ENCODE measurements at places on chromosomes 7 and 10.

DNA sequence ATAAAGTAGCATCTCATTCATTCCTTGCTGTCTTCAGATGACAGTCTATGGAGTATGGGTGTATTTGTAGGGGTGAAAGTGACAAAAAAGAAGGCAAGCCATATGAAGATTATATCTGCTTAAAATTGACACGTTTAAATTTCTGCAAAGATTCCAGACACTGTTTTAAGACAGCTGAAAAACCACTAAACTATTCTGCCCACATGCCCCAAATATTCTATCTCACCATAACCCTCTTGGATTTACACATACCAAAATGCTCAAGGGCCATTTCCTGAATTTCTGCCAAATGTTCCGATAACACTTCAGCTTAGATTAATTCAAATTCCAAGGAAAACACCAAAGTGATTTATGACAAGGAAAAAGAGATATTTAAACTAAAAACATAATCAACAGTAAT lies 99.9 kb upstream of the IL6 start:
- DNase-seq: peak; percentile 76

GRCh38 chr7:122092964-122093797 lies 50.9 kb downstream of the AASS start:
- DNase-seq: peak; percentile 44

GRCh38 chr10:100934084-100934659 lies 21.4 kb downstream of the SLF2 start:
- no peak for DNase-seq

DNA sequence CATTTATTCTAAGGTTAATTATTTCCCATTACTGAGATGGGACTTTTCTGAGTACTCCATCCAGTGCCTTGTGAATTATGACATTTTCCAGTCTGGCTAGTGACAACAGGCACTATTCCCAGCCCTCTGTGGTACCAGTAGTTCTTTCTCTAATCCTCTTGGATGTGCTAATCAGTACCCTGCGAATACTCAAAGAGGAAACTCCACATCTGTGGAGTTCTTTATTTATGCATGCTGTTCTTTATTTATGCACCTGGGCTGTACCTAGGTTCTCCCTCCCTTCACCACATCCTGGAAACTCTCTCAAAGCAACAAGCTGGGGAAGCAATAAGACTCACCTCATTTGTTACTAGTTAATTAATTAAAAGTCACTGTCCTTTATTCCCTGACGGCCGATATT lies 83.5 kb downstream of the TSPAN12 start:
- DNase-seq: no peak

DNA sequence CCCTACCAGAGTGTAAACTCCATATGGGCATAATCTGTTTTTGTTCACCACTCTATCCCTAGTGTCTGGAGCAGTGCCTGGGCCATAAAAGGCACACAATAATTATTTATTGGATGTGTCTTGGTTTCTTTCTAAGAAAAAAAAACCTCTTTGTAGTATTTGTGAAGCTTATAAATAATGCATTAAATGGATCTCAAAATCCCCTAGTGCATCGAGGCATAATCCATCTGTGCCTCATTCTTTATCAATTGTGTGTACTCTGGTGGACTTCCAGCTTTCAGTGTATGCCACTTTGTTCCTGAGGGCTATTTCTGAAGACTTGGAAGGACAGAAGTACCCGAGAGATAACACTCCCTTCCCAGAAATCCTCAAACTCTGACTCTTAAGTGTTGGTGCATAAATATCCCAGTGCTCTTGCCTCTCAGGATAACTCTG lies 255.0 kb upstream of the PHYHIPL start:
- DNase-seq: no peak

DNA sequence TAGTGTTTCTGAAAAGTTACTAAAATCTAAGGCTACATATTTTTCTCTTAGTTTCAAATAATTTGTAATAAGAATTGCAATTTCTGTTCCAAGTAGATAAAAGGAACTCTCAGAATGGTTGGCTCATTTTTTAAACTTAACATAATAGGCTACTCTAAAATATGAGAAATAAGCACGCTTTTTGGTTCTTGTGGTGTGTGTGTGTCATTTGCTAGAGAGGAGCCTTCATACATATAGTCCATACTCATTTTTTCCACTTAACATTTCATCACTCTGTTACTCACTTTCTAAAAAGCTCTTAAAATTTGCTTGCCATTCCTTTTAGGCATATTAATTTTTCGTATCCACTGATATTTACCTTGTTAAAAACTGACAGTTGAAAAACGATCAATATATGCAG lies 74.0 kb upstream of the VWDE start:
- DNase-seq: no peak

DNA sequence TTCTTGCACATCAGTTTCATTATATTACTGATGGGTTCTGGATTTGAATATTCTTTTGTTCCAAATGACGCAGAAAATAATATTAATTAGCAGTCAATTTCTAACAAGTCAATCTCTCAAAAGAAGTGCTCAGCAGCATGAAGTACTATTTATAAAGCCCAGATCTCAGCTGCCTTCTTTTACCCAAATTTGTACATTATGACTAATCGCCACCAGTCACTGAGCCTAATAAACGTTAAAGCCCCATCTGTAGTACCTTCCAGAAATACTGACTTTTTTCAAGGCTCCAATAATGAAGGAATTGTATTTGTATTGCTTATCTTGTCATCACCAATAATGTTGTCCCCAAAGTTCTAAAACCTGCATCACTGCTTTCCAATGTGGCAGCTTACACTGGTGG lies 540.2 kb downstream of the PARD3 start:
- DNase-seq: no peak

GRCh38 chr7:107874605-107875446 lies 16.2 kb upstream of the DLD start:
- DNase-seq: no peak

- DNase-seq: no peak
These were observed 70.9 kb downstream of the CDK1 start for GRCh38 chr10:60849217-60849616.

DNA sequence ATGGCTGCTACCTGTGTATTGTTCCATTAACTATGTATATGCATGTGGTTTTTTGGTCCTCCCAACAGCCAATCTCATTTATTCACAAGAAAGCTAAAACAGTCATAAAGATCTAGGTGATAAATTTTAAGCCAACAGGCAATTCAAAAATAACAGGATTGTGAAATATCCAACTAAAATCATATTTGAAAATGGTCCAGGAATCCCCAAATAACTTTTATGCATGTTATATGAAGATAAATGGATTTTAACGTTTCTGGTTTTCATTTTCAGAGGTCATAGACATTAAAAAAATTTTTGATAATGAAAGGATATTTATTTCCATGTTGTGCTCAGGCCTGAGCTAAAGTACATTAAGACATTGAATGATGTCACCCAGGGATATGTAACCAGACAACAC lies 96.8 kb upstream of the JAZF1 start:
- no peak for DNase-seq

GRCh38 chr10:63264617-63265221 lies 131.6 kb downstream of the NRBF2 start:
- DNase-seq: no peak

- no peak for DNase-seq
These were observed 19.1 kb upstream of the TPK1 start for GRCh38 chr7:144854839-144855424.

DNA sequence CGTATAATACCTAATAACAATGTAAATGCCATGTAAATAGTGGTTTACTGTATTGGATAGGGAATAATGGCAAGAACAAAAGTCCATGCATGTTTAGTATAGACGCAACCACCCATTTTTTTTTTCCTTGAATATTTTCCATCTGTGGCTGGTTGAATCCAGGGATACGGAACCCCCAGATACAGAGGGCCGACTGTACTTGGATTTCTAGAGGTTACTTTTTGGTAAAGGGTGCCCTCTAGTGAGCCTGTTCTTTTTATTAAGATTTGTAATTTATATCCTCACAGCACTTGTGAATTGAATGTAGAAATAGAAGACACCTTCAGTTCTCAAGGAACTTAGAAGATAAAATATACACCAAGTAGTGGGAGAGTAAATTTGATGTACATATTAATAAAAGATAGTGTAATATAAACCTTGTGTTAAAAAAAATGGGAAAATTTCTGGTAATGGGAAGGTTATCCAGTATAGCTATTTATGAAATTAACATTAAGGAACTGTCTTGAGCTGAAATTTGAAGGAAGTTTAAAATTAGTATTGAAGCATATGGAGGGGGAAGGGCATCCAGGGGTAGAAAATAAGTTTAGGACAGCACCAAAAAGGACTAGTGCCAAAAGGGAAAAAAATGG lies 32.0 kb downstream of the EXOC6 start:
- no peak for DNase-seq

- peak; percentile 64 for DNase-seq
These were observed 55.8 kb upstream of the ITGA8 start for GRCh38 chr10:15775513-15775912.

- no peak for DNase-seq
These were observed 114.9 kb upstream of the EEPD1 start for GRCh38 chr7:36038063-36038721.

- DNase-seq: no peak
These were observed 174.8 kb upstream of the KAT6B start for GRCh38 chr10:74651565-74651964.

- no peak for DNase-seq
These were observed 28.2 kb upstream of the FBXW4 start for GRCh38 chr10:101723176-101723575.

GRCh38 chr10:113441220-113441619 lies 111.6 kb upstream of the HABP2 start:
- no peak for DNase-seq

GRCh38 chr7:78052112-78052511 lies 253.5 kb downstream of the PHTF2 start:
- no peak for DNase-seq

GRCh38 chr7:74379938-74380337 lies 73.8 kb upstream of the GTF2IRD1 start:
- no peak for DNase-seq

GRCh38 chr10:4918236-4918635 lies 45.0 kb upstream of the AKR1C1 start:
- no peak for DNase-seq

DNA sequence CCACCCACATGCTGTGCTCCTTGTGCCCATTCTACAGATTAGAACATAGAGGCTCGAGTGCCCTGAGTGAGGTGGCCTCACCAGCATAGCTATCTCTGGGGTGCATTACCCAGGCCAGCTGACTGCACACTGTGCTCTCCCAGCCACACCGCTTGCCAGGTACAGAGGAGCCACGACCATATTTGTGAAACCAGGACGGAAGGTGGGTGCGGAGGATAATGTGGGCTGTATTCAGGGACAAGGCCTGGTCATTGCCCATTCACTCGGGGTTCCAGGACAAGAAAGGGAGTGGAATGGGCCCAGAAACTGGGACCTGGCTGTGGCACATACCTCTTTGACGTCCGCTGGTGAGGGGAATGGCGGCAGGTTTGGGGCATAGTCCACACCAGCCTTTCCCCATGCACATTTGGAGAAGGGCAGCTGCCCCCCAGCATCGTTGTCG lies 236.0 kb downstream of the TNS3 start:
- DNase-seq: no peak

- DNase-seq: no peak
These were observed 103.9 kb downstream of the GATA3 start for GRCh38 chr10:8158193-8159071.

DNA sequence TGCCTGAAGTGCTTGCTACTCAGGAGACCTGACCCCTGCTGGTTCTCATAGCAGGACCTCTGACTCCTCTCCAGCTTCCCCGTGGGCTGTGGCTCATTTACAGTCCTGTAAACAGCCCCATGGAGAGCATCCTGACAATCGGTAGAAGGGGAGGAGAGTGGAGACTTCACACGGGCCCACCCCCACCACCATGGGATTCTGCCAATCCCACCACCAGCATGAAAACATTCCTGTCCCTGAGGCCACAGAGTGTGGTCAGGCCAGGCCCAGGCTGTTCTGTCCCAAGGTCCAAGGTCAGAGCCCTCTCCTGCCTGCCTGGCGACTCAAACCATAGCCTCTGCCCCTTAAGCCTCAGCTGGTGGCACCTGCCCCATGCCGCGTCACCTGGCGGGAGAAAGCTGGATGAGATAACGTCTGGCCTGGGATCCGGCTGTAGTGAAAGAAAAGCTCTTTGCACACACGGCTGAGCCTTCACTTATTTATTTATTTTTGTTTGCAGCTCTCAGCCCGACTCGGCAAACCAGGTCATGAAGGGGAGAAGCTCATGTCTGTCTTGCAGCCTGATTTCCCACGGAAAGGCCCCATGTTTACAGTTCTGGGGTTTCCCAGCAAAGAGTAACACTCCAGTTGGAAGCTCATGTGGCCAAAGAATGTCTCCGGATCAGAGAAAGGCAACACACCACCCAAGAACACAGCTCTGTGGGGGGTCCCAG lies 293.6 kb upstream of the ZMIZ1 start:
- DNase-seq: no peak

- no peak for DNase-seq
These were observed 33.8 kb upstream of the ELMO1 start for GRCh38 chr7:37482505-37482904.

DNA sequence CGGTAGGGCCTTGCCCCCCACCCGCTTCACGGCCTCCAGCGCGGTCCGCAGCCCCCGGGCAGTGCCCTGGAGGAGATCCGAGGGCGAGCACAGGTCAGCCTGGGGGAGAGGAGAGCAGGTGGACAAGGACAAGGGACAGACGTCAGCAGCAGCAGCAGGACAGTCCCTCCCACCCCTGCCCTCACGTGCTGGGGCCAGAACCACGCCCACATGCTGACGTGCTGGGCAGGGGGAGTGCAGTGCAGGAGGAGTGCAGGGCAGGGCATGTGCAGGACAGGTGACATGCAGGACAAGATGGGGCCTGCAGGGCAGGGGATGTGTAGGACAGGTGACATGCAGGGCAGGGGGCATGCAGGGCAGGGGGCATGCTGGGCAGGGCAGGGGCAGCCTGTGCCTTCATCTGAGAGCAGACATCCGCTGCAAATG lies 1.5 kb upstream of the SAP25 start:
- DNase-seq: no peak

GRCh38 chr10:30553626-30554439 lies 75.7 kb downstream of the LYZL2 start:
- no peak for DNase-seq

DNA sequence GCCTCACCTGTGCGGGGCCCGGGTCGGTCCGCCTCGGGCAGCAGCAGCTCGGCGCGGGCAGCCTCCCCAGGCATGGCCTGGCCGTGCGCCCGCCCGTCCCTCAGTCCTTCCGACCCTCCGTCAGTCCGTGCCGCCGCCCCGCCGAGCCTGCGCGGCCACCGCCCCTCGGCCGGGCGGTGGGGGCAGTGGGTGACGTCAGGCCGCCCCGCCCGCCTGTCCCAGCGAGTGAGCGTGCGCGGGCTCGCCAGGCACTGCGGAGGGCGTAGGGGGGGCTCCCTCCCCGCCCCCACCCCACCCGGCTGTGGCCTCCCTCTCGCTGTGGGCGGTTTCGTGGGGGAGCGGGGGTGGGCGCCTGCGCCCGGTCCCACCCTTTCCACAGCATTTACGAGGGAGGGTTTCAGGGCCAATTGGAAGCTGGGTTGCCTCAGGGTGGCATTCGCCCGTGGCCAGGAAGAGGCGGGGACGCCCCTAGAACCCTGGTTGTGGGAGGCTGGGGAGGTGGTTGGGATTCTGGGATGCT lies at the start of gene NACAD:
Gene NACAD, minus strand, starts transcription at position 149 of the 520 bp plus-strand sequence. Its CDS starts 75 bp downstream, at position 74.
- DNase-seq: no peak

Measured in AG04449 (cell line).